NCI-H1694 (cell line): ENCODE measurements at places on chromosomes 7 and 10.

DNA sequence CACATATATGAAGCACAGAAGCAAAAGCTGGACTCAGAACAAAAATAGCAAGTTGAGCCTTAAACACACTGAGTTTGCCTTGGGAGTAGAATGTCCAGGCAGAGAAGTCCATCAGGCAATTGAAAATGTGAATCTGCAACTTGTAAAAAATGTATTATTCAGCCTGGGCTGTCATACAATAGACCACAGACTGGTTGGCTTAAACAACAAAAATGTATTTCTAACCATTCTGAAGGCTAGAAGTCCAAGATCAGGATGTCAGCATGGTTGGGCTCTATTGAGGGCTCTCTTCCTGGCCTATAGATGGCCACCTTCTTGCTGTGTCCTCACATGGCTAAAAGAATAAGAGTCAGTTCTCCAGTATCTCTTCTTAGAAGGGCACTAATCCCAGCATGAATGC lies 76.5 kb upstream of the CAPZA2 start:
- DNase-seq = no peak

DNA sequence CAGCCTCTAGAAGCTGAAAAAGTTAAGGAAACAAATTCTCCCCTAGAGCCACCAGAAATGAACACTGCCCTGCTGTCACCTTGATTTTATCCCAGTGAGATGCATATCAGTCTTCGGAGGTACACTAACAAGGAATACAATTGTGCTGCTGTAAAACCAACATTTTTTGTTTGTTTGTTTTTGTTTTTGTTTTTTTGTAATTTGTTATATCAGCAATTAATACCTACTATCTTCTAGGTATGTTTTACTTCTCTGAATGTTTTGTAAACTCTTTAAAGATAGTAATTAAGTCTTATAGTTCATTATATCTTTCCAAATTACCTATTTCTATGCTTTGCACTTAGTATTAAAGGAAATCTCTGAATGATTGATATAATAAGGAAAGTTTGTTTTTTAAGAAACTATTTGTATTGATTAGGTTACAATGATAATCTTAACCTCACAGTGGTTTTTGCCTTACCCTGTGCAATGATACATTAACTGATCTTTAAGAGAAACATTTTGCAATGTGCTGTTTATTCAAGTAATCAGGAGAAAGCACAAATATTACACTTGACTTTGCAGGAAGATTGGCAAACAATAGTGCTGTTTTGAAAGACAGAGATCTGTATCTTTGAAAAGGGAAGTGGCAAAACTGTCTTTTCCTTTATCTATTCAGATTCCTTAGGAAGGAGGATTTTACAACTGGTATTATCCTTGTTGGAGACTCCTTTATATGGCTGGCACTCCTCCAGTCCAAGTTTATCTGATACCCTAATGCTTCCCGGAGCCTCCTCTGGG lies 11.3 kb upstream of the HGF start:
- no peak for DNase-seq

GRCh38 chr7:135966341-135967043 lies 10.7 kb downstream of the MTPN start:
- no peak for DNase-seq

DNA sequence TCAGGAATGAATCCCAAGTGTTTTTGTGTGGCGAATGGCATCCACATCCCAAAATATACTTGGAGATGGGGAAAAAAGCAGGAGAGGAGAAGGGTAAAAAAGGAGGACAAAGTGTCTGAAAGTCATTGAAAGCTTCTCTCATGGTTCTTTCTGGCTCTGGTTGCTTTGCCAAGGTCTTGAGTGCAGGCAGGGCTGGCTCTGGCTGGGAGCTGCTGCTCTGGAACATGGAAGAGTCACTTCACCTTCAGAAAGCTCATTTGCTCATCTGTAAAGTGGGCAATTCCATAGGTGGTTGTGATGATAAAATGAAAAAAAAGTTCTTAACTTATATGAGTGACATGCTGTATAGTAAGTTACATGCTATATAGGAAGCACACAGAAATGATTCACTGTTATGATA lies 2.9 kb upstream of the PRSS2 start:
- DNase-seq = no peak

DNA sequence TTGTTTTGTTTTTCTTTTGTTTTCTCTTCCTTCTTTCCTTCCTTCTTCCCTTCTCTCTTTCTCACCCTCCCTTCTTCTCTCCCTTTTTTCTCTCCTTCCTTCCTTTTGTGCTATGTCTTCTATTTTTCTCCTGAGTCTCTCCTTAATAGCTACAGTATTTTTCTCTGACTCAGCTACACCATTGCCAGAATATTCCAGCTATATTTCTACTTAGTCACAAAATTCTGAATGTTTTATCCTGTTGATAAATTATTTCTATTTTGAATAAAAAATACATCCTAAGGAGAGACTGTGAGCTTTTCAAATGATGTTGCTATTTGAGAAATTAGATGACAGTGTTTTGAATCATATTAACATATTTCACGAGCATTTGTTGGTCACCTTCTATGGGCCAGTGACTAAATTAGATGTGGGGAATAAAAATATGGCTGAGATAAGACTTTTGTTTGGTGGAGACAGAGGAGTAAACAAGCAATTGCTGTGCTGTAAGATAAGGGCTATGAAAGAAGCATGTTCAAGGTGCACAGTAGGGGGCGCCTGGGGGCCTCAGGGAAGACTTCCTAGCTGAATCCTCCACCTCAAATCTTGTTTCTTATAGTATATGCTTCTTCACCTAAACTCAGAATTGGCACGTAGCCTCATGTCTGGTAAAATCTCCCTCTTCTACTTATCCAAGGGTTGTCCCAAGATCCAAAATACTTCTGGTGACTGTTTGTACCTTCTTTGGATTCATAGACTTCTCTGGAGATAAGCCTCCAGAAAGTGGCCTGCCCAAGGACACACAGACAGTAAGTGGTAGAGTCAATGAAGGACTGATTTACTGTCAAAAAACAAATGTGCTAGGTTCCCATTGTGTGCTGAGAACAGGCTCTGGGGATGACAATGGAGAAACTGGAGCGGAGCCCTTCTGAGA lies 115.5 kb upstream of the CREB5 start:
- DNase-seq = no peak

DNA sequence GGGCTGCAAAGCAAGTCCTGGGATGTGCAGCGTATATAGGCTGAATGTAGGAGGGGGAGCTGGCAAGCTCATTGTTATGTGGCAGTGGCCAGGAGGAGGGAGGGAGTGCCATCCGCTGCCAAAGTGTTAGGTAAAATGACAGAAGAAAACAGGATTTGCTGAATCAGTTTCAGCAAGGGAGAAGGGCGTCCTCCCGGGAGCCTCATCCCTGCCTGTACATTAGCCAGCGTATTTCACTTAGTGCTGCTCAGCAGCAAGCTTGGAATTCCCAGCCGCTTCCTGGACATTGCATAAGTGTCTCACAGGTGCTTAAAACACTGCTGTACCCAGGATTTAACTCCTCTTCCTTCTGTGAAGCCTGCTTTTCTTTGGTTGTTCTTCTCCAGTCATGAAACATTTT lies 2.5 kb downstream of the NIPSNAP2 start:
- DNase-seq = no peak

GRCh38 chr10:78756604-78757343 lies 312.0 kb upstream of the ZMIZ1 start:
- DNase-seq = no peak

DNA sequence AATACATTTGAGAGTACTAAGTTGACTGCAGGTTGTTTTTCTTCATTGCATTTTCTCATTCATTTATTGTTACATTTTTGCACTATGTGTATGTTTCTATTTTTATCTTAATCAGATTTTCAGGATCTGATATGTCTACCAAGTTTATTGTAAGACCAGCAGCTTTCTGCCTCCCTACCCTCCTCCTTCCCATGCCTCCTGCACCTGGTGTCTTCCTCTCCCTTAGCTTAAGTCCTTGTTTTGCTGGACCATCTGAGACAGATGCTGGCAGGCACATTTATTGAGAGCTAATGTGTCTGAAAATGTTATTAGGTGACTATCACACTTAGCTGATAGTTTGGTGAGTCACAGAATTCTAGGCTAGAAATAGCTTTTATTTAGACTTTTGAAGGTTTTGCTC lies 79.6 kb downstream of the ANLN start:
- DNase-seq = no peak

DNA sequence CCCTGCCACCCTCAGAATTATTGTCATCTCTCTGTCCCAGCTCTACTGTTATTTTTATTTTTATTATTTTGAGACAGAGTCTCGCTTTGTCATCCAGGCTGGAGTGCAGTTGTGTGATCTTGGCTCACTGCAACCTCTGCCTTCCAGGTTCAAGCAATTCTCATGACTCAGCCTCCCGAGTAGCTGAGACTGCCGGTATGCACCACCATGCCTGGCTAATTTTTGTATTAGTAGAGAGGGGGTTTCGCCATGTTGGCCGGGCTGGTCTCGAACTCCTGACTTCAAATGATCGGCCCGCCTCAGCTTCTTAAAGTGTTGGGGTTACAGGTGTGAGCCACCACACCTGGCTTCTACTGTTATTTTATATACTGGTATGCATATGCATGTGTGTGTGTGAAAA lies 11.0 kb downstream of the CALHM2 start:
- no peak for DNase-seq

- no peak for DNase-seq
These were observed 103.8 kb upstream of the PARD3 start for GRCh38 chr10:34918776-34919315.

GRCh38 chr7:31633894-31634494 lies 53.0 kb upstream of the PPP1R17 start:
- DNase-seq = peak; percentile 95

GRCh38 chr7:115475761-115476385 lies 554.0 kb downstream of the MDFIC start:
- DNase-seq = no peak

DNA sequence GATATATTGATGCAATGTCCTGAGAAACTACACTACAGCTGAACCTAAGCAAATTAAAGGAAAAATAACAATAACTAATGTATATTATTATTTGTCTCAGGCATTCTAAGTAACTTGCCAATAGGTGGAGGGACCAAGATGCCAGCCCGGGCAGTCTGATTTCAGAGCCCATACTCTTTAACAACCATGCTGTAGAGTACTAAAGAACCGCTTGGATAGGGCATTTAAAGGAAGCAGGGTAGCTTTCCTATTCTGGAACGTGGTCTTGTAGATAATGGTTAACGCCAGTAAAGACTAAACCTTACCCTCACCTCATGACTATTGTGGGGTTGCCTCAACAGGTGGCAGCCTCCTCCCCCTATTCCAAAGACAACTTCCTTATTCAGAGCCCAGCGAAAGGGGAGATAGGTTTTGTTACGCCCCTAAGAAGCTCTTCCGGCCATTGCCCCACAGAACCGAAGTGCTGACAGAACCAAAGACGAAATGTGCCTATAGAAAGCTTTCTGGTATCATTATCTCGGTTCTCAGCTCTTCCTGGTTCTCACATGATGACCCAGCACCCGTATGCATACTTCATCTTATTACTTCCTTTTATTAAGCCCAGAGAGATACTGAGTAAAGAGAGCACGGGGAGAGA lies 707 bp upstream of the C1GALT1 start:
- DNase-seq = peak; percentile 26

DNA sequence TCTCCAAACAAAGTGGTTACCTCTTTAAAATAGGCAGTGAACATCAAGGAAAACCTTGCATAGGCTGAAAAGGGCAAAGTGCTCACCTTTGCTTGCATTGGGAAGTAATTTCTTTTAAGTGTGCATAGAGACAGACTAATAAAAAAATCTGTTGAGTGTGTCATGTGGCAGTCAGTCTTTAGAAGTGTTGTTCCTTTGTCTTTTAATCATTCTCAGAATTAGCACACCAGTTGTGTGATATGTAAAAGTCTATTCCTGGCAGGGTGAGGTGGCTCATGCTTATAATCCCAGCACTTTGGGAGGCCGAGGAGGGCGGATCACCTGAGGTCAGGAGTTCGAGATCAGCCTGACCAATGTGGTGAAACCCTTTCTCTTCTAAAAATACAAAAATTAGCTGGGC lies 117.0 kb downstream of the INSYN2A start:
- no peak for DNase-seq

GRCh38 chr10:69068549-69068948 lies 19.4 kb upstream of the SRGN start:
- no peak for DNase-seq

- no peak for DNase-seq
These were observed 239.8 kb upstream of the IGFBP3 start for GRCh38 chr7:46160861-46161260.

GRCh38 chr7:138833596-138833995 lies 35.6 kb upstream of the ATP6V0A4 start:
- DNase-seq = no peak

DNA sequence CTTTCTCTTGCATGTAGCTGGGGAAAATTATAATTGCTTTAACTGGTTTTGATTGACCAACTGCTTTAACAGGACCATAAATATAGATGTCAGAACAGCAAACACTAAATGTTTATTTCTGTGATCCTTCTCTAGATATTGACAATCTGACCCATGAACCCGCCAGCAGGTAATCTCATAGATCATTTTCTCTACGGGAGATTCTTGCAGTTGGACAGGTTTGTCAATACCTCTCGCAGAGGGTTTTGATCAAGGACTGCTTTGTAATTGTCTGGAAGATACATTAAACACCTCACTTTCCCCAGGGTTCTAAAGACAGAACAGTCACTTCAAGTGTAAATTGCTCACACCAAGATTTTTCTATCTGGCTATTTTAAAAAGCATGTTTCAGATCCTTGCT lies 235.8 kb upstream of the RHOBTB1 start:
- no peak for DNase-seq
